ENCODE measurements at places on chromosomes 7 and 10.

DNA sequence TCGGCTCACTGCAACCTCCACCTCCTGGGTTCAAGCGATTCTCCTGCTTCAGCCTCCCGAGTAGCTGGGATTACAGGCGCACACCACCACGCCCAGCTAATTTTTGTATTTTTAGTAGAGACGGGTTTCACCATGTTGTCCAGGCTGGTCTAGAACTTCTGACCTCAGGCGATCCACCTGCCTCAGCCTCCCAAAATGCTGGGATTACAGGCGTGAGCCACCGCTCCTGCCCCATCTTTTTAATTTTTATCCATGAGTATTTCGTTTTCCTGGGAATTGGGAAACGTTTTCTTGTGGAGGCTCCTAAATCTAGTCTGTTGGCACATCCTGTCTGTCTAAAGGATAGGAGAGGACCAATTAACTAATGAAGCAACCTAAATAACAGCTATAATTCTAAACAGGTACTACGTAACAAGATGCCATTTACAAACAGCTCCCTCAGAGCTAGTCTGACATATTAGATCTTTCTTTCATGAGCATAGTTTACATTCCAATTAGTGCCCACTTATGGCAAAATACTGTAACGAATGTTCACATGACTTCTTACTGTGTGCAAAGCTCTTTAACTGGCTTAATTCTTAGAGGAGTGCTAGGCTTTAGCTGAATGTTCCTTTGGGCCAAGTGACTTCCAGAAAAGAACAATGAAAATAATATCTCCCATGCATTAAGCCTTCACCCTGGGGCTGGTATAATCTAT lies 151.0 kb upstream of the YAE1 start:
- no peak for DNase-seq

DNA sequence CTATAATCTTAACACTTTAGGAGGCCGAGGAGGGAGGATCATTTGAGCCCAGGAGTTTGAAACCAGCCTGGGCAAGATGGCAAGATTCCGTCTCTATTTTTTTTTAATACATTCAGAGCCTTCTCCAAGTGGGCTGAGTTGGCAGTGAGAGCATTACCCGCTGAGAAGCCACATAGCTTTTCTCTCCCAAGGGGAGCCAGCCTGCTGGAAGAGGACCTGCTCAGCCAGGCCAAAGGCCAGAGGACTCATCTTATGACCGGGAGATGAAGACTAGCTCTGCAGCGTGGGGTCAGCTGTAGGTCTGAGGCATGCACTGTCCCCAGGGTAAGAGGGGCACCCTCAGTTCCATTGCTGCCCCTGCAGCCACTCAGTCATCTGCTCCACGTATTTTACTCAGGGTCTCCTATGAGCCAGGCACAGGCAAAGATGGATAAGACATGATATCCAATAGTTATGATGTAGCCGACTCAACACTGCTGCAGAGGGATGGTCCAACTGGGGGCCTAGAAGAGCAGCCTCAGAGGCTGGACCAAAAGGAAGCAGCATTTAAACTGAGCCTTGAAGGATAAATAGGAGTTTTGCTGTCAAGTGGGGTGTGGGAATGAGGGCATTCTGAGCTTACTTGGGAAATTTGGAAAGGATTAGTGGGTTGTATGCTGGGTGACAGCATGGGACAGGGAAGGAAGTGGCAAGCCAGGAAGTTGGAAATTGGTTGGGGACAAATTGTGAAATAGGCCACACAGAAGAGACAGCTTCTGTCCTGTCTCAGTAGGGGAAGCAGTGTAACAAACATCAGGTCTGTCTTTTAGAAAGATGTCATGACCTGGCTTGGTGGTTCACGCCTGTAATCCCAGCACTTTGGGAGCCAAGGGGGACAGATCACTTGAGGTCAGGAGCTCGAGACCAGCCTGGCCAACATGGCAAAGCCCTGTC lies 1.6 kb upstream of the MARVELD1 start:
- DNase-seq = no peak

GRCh38 chr10:114478281-114478680 lies 74.0 kb upstream of the AFAP1L2 start:
- DNase-seq = no peak

DNA sequence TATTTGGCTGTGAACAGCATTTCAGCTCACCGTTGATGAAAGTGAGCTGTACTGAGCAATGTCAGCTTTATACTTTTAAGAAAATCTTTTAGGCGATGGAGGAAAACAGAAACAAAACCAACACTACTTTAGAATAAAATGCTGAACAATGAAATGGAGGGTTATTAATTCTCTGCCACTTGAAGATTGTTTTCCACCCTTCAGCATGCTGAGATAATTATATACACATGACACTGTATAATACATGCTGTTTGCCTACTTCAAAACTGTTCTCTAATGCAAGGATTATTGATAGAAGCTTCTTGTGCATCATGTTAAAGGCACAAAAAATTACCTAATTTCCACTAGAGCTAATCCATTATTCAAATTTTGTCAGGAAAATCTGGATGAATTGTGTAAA lies 66.8 kb downstream of the CACNA2D1 start:
- DNase-seq = no peak

DNA sequence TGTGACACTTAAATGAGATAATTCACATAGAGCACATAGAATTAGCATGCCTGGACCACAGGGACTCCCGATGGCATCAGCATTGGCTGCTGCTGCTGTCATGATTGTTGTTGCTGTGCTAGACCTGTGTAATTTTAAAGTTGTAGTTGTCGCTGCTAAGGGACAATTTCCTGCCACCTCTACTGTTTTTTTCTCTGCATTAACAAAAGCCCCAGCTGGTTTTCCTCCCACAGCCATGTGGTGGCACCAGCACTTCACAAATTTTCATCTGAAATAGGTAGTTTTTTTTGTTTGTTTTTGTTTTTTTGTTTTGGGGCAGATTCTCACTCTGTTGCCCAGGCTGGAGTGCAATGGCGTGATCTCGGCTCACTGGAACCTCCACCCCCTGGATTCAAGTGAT lies 25.4 kb upstream of the PRXL2A start:
- peak; percentile 6 for DNase-seq

DNA sequence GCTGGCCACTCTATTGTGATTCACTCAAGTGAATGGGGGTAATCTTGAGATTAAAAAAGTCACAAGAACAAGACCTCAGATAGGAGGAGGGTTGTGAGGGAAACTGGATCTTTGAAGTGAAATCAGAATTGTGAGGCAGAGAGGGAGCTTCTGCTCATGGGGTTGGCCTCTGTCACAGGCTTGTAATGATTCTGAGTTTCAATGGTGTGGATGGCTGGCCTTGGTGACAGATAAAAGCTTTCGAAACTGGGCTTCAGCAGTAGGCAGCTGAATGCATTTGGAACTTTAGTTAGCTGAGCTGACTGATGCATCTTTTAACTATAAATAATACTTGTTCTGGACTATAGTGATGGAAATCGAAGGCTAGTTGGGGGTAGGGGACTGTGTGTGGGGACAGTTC lies 12.2 kb downstream of the TAS2R60 start:
- DNase-seq = no peak

DNA sequence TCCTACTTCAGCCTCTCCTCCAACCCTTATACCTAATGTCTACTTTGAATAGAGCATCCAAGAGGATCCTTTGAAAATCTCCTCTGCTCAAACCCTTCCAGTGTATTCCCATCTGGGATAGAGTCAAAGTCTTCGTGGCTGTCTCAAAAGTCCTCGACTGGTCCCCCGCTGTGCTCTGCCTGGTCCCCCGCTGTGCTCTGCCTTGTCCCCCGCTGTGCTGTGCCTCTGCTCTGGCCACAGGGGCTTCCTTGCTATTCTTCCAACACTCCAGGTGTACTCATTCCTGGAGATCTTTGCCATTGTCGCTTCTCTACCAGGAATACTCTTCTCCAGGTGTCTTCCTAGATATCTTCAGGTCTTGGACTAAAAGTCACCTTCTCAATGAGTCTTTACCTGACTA lies 36.1 kb upstream of the COMMD3 start:
- DNase-seq = no peak

- DNase-seq = no peak
These were observed 49.6 kb upstream of the COBL start for GRCh38 chr7:51366172-51366728.

- no peak for DNase-seq
These were observed 338.8 kb upstream of the SEMA3D start for GRCh38 chr7:85525676-85526075.

- no peak for DNase-seq
These were observed 82.3 kb upstream of the FAM20C start for GRCh38 chr7:109898-110556.

- no peak for DNase-seq
These were observed 730.5 kb downstream of the ZWINT start for GRCh38 chr10:55630491-55631056.

DNA sequence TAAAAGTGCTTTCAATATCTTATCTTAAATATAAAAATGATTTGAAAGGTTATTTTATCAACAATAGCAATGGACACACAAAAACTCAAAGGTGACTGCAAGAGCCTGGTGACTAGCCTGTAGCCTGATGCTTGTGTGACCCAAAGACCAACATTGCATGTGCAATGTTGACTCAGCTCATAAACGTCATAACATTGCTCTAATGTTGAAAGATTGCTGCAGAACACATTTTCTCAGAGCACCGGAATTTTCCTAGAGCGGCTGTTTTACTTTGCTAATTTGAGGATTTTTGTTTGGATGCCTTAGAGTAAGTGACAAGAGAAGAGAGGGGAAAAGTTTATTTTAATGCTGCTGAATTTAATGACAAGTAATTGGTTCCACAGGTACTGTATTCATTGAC lies 107.1 kb downstream of the RAB18 start:
- DNase-seq = no peak

DNA sequence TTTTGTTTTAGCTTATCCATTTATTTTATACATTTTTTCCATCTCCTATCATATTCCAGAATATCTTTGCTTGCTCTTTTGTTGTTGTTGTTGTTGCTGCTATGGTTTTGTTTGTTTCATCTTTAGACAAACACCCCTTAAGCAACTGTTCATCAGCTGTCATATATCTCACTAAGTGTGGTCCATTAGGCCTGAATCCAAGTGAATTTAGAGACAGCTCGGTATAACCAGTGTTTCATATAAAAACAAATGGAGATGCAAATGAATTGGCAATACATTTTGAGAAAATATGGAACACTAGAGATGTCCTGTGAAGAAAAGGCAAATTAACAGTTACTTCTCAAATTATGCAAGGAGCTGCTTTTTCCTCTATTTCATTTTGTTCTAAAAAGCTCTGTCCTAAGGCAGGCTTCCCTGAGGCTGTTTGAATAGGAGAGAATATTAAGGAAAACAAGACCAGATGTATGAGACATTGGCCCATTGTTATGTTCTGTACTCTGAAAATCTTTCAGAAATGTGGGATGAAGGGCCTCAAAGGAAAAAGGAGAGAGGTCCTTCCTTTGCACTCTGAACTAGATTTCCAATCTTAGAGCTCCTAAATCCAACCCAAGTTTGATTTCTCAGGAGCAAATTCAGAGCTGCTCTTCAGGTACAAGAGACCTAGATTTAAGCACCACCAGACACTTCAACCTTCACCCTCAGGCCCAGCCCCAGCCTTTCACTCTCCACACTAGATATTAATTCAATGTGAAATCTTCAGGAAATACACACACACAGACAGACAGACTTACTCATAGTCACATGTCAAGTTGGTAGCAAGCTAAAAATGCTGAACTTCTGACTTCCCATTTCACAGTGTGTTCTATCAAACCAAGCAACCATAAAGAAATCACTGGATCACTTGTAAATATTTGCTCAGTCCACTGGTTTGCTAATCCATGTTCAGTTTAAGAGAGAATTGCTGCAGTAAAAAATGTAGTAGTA lies 5.4 kb downstream of the TFEC start:
- DNase-seq = no peak

- peak; percentile 71 for DNase-seq
These were observed 25.4 kb upstream of the ANK3 start for GRCh38 chr10:60414877-60415585.
